Placental pericyte (primary cell): ENCODE measurements at places on chromosomes 2 and 18. TPM values are rescaled to one million over a fixed set of nuclear protein-coding genes. Genes with fewer than 3 reads are reported as not detected.

MEP1B gene
- not detected in 2 replicates for total RNA-seq

DTNB gene
- 2.6 and 3.7 TPM in 2 replicates for total RNA-seq

CHRND gene
- not detected in 2 replicates for total RNA-seq

UGT1A3 gene
- total RNA-seq, result not detected in 2 replicates

ITGB6 gene
- total RNA-seq, result 0.57 TPM in 1 of 2 replicates, not detected in the other

CBLN2 gene
- total RNA-seq, result 13.9 TPM in 1 of 2 replicates, not detected in the other
